Fibroblast of skin of left biceps (primary cell): ENCODE measurements at places on chromosomes 12 and 14.

DNA sequence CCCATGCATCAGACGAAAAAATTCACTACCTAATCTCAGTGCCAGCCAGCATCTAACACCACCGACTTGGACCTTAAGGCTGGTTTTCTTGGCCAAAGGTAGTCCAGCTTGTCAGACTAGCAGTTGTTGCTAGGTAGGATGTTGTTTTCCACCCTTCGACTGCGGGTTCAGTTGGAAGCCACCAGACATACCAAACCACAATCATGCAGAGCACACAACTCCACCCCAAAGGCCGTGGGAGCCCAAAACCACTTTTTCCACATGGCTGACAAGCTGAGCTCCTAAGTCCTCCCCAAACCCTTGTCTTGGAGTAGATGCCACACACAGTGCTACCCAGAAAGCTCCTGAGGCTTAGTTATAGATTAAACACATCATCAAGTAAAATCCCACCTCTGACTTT, 46.8 kb downstream of the LRIG3 start:
- no peak for DNase-seq

DNA sequence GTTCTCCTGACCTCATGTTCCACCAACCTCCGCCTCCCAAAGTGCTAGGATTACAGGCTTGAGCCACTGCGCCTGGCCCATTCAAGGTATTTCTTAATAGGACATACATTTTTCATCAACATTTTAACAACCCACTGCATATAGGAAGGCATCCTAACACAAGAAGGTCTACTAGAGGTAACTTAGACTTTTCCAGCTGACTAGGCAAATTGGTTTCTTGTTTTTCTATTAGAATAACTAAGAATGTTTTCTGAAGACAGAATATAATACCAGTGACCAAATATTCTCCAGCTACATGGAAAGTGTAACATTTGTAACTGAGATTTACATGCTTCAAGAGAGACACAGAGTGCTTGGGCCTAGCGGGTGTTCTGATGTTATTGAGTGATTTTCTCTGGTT, 14.2 kb upstream of the PRB4 start:
- DNase-seq: no peak

- DNase-seq: no peak
Measured at GRCh38 chr14:80395031-80395430, 183.7 kb upstream of the DIO2 start.

DNA sequence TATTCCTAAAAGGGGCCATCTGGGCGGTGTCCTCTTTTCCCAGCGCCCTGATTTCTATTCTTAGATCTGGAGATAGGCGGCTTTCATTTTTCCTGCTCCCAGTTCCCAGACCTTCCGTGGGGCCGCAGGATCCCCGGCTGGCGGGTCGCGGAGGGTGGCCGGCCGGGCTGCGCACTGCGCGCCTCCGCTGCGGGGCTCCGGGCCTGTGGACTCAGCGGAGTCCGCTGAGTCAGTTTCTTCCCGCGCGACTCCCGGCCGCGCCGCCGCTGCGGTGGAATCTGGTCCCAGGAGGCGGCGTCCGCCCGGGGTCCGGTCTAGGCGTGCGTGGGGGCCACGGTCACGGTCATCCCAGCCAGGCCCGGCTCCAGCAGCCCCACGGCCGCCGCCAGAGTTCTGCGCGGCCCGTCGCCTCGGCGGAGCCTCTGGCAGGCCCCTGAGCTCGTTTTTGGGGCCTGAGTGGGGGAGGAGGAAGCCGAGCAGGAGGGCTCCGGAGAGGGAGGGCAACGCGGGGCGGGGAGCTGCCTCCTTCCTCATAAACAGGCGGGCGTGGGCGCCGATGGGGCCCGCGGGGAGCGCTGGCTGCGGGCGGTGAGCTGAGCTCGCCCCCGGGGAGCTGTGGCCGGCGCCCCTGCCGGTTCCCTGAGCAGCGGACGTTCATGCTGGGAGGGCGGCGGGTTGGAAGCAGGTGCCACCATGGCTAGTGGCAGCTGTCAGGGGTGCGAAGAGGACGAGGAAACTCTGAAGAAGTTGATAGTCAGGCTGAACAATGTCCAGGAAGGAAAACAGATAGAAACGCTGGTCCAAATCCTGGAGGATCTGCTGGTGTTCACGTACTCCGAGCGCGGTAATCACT, at the start of gene LRRK2:
TSS of gene LRRK2 (plus strand) at position 559 of the 853 bp plus-strand sequence. CDS start at position 694, 135 bp downstream.
- peak; percentile 30 for DNase-seq

GRCh38 chr12:2877953-2878732, 1.1 kb downstream of the RHNO1 start:
- no peak for DNase-seq

DNA sequence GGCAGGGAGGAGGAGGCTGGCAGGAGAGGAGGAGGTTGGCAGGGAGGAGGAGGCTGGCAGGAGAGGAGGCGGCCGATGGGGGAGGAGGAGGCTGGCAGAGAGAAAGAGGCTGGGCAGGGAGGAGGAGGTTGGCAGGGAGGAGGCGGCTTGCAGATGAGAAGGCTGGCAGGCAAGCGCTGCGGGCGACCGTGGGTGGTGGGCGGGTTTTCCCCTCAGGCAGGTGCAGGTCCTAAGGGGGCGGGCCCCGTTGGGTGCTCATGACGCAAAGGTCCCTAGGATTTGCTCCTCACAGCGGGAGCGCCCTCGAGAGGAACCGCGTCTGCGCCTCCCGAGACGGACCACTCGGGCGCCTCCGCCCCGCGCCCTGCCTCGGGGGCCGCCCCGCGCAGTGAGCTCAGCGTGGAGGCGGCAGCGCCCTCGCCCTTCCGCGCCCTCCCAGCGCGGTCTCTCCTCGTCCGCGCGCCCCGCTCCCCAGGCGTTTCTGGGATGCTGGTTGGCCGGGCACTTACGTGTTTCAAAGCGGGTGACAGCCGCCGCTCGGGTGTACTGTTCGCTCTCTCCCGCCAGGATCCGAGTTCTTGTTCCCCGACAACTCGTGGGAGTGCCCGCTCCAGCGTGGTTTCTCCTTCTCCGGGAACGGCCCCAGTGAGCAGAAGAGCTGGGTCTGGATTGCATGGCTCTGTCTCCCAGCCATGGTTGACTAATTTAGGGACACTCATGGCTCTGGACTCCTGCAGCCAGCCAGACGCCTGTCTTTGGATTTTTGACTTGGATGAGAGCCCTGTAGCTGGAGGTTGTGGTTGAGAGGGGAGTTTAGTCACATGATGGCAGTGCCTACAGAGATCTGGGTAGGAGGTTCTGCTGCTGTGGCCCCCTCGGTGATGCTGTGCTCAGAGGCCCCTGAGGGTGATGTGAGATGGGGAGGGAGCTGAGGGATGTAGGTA, 64.1 kb upstream of the PPP4R3A start:
- peak; percentile 21 for DNase-seq

GRCh38 chr14:94448071-94448808, 4.4 kb downstream of the SERPINA11 start:
- no peak for DNase-seq
